ENCODE measurements at places on chromosomes 16 and 17. TPM values are rescaled to one million over a fixed set of nuclear protein-coding genes. Genes with fewer than 3 reads are reported as not detected.
A peak's percentile ranks its signal among the peaks of the same experiment; 100 is the strongest.

ZC3H18 gene
- 99.0 TPM for total RNA-seq

DNA sequence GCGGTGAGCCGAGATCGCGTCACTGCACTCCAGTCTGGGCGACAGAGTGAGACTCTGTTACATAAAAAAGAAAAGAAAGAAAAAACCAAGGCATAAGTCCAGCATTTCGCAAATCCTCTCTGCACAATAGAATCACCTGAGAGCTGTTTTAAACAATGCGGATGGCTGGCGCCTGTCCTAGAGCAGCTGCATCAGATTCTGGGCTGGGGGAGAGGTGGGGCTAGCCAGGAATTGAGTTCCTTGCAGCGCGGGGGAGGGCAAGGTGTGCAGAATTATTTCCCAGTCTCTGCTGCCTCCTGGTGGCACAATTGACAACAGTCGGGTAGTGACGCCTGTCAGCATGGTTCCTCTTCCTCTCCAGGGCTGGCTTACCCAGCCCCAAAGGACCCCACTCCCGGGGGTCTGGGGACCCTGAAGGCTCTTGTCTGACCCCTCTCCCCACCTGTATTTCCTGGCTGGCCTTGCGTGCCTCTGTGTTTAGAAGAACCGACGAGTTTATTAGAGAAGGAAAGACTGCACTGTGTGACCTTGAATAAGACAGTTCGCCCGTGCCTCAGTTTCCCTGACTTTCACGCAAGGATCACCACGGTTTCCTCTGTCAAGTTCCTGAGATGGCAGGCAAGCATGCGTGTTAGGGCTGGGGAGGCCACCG is 41.1 kb upstream of the PLCG2 start:
- peak; percentile 88 for DNase-seq

GRCh38 chr16:72404299-72404698 is 232.3 kb upstream of the PMFBP1 start:
- DNase-seq, result no peak

GRCh38 chr17:34367486-34368195 is 4.6 kb upstream of the CCL1 start:
- no peak for DNase-seq

DNA sequence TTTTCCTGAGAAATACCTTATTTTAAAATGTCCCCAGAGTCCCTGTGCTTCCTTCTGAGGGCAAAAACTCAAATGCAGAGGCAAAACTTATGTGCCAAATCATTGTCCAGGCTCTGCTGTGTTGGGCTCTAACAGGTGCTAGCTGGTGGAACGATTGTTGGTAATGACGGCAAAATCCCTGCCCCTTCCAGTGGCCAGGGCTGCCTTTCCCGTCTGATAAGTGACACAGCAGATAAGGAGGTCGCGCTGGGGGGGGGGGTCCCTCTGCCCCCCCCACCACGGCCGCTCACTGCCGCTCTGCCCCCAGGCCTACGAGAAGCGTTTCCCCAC is 29.1 kb downstream of the SEC14L5 start:
- DNase-seq, result no peak

DNA sequence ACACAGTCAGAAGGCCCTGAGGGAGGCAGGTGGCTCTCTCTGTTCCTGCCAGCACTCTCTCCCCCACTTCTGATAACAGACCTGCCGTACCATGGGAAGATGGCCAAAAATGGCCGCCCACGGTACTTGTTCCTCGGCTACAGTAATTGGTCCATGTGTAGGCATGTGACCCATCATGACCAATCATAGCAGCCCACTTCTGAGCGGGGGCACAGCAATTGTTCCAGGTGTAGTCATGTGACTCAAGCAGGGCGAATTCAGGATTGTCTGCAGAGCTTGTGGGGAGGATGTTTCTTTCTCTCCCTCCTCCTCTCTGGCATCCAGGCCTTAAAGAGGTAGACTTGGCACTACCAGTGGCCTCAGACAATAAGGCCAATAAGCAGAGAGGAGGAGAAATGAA is 250.4 kb downstream of the MRTFB start:
- no peak for DNase-seq

- DNase-seq, result no peak
Observed at GRCh38 chr17:15999974-16000827, 577 bp downstream of the TTC19 start.

- no peak for DNase-seq
Observed at GRCh38 chr17:35716897-35717465, 14.5 kb upstream of the RASL10B start.
